ENCODE measurements at places on chromosomes 2 and 18. TPM values are rescaled to one million over a fixed set of nuclear protein-coding genes. Genes with fewer than 3 reads are reported as not detected.

The TMEM169 gene
- 0.27 TPM for total RNA-seq

The KCNS3 gene
- total RNA-seq: not detected

The ANKRD30B gene
- total RNA-seq: not detected

The SH3RF3 gene
- 5.9 TPM for total RNA-seq

The CFAP221 gene
- not detected for total RNA-seq

The REG1B gene
- not detected for total RNA-seq

The GREB1L gene
- not detected for total RNA-seq

The CYP27C1 gene
- not detected for total RNA-seq

The CCL20 gene
- 2.2 TPM for total RNA-seq

The SLC40A1 gene
- 8.2 TPM for total RNA-seq

The CFAP65 gene
- total RNA-seq: not detected

The MARCHF4 gene
- not detected for total RNA-seq

The CNGA3 gene
- total RNA-seq: not detected

The GKN2 gene
- total RNA-seq: not detected

The CCDC74B gene
- total RNA-seq: 0.56 TPM

The NAT8 gene
- total RNA-seq: not detected

The FTCDNL1 gene
- total RNA-seq: 1.3 TPM

Measured in CD4-positive, alpha-beta T cell (primary cell).